ENCODE measurements at places on chromosomes 1 and 21.

GRCh38 chr1:232292818-232293217, 337.1 kb downstream of the SIPA1L2 start:
- no peak for DNase-seq

DNA sequence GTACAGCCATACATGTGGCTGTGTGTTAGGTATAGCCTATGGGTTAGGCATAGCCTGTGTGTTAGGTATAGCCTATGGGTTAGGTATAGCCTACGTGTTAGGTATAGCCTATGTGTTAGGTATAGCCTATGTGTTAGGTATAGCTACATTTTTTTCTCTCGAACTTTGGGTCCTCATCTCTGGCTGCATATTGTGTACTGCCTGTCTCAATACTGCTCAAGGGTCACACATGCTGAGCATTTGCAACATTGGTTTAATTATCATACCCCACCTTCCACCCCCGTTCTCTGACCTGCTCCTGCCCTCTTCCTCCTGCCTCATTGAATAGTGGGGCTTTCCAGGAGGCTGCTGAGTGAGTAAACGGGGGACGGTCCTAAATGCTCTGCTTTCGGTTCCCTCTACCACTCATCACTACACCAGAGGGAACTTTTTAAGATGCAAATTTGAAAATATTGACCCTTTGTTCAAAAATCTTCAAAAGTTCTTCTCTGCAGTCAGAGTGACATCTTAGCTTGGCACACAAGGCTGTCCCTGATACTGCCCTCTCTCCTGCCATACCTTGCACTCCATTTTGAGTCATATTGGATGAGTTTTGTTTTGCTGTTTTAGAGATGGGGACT, 17.8 kb downstream of the OR2B11 start:
- no peak for DNase-seq

- DNase-seq: peak; percentile 10
These were observed at the start of gene CATSPER4 for GRCh38 chr1:26190373-26190987. Gene CATSPER4, plus strand, starts transcription at chr1:26190602. Its CDS starts 26 bp downstream, at chr1:26190628.

- DNase-seq: peak; percentile 52
These were observed 23.6 kb upstream of the EPS8L3 start for GRCh38 chr1:109787211-109787844.

GRCh38 chr1:9008236-9008635, 18.0 kb downstream of the SLC2A7 start:
- no peak for DNase-seq

DNA sequence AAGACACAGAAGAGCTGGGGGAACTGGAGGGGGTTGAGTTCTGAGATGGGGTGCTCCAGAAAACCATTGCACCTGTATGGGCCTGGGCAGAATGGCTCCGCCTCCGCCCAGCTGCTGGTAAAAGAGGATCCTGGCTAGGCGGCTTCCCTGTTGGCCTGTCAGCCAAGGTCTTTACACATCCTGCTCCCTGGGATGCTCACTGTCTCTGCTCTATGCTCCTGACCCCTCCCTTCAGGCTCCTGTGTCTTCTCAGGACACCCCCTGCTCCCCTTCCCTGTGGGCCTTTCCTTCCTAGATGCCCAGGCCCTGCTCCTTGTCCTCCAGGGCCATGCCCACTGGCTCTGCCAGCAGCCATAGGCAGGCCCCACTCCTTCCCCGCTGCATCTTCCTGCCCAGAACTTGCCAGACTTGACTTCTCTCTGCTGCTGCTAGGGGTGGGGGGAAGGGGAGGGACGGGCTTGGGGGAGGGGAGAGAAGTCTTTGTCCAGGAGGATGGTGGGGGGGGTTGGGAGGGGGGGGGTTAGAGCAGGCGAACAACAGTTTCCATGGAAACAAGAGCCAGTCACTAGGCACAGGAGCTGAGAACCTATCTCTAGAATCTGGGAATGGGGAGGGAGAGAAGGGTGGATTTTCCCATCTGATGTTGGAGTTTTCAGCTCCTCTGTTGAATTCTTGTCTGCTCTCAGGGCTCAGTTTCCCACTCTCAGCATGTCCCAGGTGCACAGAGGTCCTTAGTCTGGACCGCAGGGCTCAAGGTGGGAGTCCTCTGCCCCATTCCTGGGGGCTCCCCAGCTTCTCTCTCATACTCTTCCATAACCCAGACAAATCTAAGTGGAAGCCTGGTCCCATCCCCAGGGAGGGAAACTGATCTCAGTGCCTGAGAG, 10.6 kb downstream of the CELSR2 start:
- no peak for DNase-seq

- no peak for DNase-seq
These were observed 1.9 kb upstream of the LINGO4 start for GRCh38 chr1:151807131-151807530.

GRCh38 chr1:95073446-95073845, 695 bp upstream of the ALG14 start:
- DNase-seq: no peak

DNA sequence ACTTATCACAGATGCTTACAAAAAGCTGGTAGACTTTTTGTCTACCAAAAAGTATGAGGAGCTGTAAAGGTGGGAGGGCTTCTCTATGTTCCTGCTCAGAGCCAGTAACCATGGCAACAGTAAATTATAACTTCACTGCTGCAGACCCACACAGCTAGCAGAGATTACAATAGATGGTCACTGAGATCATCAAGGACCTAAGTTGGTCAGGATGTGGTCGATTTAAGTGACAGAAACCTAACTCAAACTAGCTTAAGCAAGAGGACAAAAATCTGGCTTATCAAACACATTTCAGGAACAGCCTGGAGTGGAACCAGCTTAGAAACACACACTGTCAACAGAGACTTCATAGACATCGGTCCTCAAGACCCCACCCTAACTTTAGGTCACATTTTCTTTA, 113.4 kb upstream of the ATP1A1 start:
- DNase-seq: no peak

DNA sequence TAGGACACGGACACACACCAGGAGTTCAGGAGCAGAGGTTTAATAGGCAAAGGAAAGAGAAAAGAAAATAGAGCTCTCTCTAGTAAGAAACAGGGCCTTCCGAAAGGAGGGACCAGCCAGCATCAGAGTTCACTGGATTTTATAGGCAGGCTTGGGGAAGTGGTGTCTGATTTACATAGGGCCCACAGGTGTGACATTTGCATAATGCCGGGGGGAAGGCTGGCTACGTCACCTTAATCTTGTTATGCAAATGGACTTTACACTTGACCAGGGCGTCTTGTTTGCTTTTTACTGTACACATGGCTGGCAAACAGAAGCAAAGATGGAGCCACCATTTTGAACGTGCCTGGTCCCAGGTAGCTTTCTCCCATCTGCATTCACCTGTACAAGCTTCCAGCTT, at the start of gene OR14A16:
Gene OR14A16 (minus strand): TSS at position 97 of the 400 bp plus-strand sequence. CDS start 8,390 bp downstream, outside the sequence.
- no peak for DNase-seq

GRCh38 chr21:15390049-15390448, 325.2 kb upstream of the NRIP1 start:
- DNase-seq: no peak

- DNase-seq: no peak
These were observed 997 bp downstream of the PRKACB start for GRCh38 chr1:84145068-84145467.

DNA sequence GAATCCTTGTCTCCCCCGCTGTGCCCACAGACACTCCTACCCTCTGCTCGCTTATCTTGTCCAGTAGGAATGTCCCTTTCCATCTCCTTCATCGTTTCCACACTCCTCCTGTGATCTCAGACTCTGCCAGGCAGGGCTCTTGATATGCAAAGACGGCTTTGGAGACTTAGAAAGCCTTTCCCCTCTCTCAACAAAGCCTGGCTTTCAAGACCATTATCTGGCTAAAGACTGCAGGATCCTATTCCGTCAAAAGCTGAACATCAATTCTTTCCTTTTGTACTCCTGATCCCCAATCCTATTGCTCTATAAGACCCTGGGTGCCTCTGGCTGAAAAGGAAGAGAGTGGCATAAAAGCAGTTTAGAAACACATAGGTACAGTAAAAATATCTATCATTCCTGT, 63.9 kb downstream of the SDC3 start:
- DNase-seq: no peak

DNA sequence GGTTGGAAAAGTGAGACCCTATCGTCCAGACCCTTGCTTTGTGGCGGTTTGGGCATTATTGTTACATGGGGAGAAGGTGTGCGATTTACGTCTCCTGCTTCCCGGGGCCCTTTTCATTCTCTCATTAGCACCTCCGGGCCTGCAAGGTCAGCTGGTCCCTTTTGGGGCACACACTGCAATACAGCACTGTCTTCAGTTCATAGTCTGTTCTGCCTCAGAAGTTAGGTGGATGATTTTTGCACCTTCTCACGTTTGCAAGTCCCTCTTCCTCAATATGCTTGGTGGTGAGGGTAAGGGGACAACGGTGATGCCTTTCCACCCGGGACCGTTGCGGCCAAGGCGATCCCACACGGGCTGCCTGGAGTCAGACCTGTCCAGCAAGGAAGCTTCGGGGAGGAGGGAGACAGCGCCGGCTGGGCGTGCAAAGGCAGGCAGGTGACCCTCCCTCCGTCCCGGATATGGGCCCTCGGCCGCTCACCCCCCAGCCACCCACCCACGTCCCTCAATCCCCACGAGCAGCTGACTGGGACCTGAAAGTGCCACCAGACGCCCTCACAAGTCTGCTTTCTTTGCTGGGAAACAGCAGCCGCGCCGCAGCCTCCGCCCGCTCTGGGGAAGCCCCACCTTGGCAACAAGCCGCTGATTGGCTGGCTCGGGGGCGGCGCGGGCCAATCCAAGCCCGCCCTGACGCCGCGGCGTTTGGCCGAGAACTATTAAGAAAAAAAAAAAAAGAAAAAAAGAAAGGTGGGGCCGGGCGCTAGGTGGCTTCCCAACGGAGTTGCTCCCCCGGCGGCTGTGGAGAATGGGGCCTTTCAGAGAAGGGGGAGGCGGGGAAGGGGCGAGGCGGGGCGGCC, 21.7 kb downstream of the BTG2 start:
- DNase-seq: peak; percentile 80

DNA sequence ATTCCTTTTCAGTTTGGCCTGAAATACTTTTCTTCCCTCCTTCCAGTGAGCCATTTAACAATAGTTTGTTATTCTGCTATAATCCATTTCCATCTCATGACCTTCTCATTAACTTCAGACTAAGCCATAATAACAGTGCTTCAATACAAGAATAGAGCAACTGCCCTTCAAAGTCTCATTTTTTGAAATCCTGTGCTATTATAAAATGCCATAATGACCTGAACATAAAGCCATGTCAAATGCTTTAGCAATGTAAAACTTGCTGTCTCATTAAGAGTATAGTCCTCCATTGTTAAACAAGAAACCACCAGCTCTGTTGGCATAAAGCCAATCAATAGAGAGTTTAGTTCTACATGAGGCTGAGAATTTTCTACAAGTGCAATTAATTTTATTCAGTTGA, 9.6 kb upstream of the PIGK start:
- no peak for DNase-seq

DNA sequence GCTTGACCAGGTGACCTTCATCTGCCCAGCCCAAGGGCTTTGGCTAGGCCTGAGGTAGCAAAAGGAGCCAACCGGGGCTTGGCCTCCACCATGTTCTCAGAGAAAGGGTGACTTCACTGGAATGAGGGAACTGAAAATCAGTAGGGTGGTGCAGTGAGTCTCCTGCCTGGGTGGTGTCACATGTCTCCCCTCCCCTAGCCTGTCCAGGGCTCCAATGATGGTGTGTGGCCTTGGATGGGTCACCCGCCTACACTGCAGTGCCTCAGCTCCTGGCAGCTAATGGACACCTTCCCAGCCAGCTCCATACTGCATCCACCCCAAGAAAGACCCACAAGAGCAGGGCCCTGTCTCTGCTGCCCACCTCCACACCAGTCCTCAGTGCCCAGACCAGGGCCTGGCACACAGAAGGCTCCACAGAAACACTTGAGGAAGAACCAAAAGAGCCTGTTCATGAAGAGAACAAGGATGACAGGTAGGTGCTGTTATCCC, 678.7 kb downstream of the MATN1 start:
- DNase-seq: no peak

- no peak for DNase-seq
These were observed 604.8 kb upstream of the CXADR start for GRCh38 chr21:16908077-16908476.

DNA sequence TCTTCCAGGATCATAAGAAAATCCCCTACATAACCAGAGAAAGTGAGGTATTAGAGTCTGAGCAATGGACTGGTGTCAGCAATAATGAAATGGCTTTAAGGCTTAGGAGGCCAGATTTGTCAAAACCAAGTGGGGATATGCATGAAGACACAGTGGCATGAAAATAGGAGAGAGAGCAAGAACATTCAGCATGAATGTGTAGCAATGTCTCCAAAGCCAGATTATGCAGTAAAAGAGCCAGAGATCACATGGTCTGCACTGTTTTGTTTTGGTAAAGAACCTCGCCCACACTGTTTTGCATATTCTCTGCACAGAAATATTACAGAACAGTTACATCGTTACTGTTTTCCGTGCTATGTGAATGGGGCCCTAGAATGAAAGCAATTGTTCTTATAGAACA, 589.4 kb downstream of the PLPP3 start:
- DNase-seq: no peak

- DNase-seq: no peak
These were observed 3.2 kb downstream of the DIP2A start for GRCh38 chr21:46461909-46462308.

GRCh38 chr21:42747276-42747701, 93.9 kb downstream of the PDE9A start:
- no peak for DNase-seq

- no peak for DNase-seq
These were observed 521.9 kb upstream of the RGS18 start for GRCh38 chr1:191636345-191636744.

DNA sequence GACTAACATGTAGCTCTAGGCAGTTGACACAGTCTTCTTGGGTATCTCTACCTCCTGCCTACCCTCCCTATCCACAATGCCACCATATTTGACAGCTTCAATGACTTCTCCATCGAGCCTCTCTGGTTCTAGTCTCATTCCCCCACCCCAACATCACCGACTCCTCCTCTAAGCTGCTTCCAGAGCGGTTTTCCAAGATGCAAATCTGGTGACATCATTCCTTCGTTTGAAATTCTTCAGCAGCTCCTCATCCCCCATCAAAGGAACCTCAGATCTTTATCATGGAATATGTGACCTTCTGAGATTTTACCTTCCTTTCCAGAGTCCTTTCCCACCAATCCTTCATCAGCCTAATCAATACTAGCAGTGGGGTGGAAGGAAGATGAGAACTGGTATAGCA, 352.4 kb upstream of the RUNX1 start:
- no peak for DNase-seq

- DNase-seq: no peak
These were observed 136.9 kb downstream of the BARHL2 start for GRCh38 chr1:90580176-90580575.

GRCh38 chr1:168767894-168768584, 39.0 kb upstream of the DPT start:
- peak; percentile 72 for DNase-seq
